ENCODE measurements at places on chromosomes 13 and 19.

DNA sequence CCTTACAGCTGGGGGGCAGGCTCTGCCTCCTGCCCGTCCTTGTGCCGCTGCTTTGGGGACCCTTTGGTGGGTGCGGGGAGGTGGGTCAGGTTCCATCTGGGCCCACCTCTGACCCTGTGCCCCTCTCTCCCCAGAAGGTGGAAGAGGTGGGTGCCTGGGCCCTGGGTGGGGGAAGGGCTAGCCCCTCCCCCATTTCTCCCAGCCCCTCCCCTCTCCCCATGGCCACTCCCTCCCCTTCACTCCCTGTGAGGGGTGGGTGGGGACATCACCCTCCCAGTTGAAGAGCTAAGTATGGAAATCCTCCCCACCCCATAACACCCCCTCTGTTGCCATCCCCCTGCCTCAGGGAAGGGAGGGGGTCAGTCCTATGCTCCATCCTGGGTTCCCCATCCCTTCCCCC lies 14.2 kb downstream of the ARHGEF1 start:
- no peak for DNase-seq

GRCh38 chr13:63198071-63198470 lies 1782.4 kb upstream of the PCDH20 start:
- DNase-seq: no peak

DNA sequence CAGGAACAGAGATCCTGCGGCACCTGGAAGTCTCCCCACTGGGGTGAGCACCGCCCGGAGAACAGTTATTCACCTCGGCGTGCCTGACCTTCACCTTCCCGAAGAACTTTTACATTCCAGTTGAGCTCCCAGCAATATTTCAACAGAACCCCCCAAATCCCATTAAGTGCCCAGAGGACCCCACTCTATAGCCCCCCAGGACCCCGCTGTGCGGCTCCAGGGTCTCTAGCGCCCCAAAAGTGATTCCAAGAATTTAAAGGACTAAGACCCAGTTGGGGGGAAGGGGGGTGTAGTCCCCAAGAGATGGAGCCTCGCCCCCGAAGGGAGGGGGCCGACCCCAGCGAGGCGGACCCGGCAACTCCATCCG lies 480 bp downstream of the GPR108 start:
- peak; percentile 44 for DNase-seq

- DNase-seq: no peak
Measured at GRCh38 chr19:31902821-31903220, 442.6 kb upstream of the ZNF507 start.

DNA sequence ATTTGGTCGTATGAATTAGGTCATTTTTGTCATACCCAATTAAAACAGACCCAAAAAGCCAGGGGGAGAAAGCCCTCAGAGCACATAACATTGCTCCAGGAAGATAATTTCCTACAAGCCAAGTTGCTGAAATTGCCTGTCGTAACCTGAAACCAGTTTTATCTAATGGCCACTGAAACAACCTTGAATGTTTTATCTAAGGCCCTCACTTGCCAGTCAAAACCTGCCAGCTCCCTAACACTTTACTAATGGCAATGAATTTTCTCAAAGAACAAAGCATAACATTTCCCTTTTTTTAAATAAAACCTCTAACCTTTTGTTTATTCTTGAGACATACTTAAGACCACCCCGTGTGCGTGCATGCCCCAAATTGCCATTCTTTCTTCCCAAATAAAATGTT lies 496.2 kb upstream of the KLHL1 start:
- no peak for DNase-seq

Measured in effector CD8-positive, alpha-beta T cell (primary cell).